ENCODE measurements at places on chromosomes 2 and 18. TPM values are rescaled to one million over a fixed set of nuclear protein-coding genes. Genes with fewer than 3 reads are reported as not detected.

Gene CASP10
- 22.5 TPM for total RNA-seq

Gene DCDC2C
- not detected for total RNA-seq

Gene FABP1
- not detected for total RNA-seq

DNA sequence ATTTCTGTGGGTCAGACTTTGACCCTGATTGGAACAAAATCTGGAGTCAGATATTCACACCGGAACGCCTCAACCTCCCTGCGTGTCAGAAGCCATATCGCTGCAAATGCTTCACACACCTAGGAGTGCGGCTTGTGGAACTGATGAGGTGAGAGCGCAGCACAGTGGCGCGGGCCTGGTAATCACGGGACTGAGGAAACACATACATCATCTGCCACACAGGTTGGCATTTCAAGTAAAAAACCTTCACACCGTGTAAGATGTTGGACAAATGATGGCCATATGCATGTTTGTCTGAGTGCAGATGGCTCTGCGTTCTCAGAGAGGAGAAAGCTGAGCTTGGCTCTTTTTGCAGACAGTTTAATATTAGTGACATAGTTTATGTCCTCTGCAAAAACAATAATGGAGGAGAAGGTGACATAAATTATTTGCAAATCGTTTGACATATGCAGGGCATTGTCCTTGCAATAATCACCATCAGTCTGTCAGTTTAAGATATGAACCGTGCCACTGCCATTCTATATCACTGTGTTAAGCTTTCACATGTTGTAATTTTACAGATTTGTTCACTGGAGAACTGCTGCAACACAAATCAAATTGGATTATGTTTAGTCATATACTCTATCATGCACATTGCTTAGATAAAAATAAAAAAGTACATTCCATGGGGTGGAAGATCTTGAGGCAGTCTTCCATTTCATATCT is 101.4 kb downstream of the MTX2 start:
- no peak for DNase-seq

DNA sequence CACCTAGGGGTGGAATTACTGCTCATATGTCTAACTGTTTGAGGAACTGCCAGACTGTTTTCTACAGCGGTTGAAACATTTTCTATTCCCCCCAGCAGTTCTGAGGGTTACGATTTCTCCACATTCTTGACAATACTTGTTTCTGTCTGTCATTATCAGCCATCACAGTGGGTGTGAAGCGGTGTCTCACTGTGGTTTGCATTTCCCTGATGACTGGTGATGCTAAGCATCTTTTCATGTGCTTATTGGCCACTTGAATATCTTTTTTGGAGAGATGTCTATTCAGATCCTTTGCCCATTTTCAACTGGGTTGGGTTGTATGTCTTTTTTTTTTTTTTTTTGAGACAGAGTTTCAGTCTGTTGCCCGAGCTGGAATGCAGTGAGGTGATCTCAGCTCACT is 63.0 kb downstream of the ADNP2 start:
- no peak for DNase-seq

- DNase-seq = peak; percentile 23
Observed at GRCh38 chr18:30889519-30890301, 152.8 kb downstream of the DSC3 start.

- no peak for DNase-seq
Observed at GRCh38 chr2:129620411-129620810, 359.1 kb upstream of the RAB6C start.

DNA sequence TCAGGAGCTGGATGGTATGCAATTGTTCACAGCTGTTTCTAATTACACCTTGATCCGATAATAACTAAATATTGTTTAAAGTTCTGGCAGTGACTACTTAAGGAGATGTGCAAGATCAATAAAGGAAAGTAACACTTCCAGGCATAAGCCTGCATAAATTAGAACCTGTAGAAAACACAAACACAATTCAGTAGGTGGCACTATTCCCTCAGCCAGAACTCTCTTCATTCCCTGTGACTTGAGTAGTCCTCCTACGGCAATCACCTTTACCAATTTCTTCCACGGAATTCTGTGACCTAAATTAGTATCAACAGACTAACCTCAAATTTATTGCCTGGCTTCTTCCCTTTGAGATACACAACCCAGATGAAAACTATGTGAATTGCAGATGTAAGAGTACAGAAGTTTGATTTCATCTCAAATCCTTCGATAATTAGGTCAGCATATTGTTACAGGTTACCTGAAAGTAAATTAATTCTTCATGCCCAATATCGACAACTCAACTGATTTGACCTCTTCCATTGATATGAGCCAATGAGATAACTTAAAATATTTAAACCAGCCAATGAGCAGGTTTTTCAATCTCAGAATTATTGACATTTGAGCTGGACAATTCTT is 137.8 kb downstream of the PID1 start:
- DNase-seq = peak; percentile 41

DNA sequence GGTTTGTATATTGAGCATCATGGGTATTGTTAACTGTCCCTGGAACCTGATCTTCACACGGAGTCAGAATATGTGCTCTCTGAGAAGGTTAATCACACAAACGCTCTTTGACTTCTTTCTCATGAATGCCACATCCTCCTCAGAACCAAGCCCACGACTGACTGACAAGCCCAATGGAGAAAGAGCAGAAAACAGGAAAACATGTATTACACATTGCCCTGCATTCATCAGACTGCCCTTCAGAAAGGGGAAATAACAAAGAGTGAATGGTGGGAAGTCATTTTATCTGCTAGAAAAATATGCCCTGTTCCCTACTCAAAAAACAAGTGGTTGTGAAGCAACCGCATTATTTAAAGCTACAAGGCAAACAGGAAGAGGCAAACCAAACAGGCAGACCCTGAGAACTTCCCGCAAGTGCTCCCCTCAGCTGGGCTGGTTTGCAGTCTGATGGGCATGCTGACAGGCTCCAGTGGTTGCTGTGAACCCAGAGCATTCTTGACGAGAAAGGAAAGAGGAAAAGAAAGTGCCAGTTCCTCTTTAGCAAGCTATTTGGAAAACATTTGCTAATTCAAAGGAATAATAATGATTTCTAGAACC is 172.9 kb upstream of the SETBP1 start:
- DNase-seq = no peak
